Fibroblast of skin of back (primary cell): ENCODE measurements at places on chromosomes 2 and 18.
A peak's percentile ranks its signal among the peaks of the same experiment; 100 is the strongest.

DNA sequence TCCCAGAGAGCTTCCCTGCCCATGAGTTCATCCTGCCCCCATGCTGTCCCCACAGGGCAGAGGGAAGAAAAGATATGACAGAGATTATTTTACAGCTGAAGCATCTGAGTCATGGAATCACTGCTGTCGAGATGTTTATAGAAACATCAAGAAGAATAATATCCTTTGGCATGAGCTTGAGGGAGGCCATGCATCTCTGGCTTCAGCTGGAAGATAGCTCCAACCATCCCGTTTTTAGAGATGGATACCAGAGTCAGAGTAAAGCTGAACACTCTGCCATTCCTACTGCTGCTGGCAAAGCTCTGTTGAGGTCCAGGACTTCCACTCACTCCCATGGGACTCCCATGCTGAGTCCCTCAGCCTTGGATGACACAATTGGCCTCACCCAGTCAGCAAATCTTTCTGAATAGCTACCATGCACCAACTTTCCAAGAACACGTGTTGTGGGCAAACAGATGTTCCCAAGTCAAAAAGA, 167.8 kb downstream of the TTC32 start:
- DNase-seq: peak; percentile 92

DNA sequence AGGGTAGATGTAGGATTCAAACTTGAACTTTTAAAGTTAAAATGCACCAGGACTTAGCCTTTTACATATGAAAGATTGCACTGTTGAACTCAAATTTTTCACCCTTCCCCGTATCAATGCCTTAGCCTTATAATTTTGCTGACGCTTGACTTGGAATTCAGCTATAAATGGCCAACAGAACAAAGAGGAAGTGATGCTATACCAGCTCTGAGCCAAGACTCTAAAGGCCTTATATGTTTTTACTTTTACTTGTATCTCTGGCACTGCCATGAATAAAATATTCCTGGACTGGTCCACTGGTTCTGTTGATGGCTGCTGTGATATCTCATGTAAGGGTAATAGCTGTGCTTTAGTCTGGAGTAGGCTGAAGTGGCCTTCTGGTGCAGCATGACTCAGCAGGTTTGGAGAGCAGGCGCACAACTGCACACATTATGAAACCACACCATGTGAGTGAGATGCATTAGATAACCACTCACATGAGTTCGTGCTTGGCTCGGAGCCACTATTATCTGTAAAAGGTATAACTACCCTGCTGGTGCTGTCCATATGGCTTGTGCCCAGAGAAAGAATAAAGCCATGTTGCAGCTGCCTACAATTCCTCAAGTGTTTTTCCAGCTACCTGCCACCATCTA, 8.4 kb upstream of the IER3IP1 start:
- DNase-seq: peak; percentile 16

- no peak for DNase-seq
Observed at GRCh38 chr2:47504174-47504810, 101.3 kb downstream of the MSH2 start.

- DNase-seq: no peak
Observed at GRCh38 chr2:240624011-240624949, 1.0 kb upstream of the GPR35 start.

- peak; percentile 43 for DNase-seq
Observed at GRCh38 chr2:4762951-4763376, 929.2 kb upstream of the SOX11 start.

DNA sequence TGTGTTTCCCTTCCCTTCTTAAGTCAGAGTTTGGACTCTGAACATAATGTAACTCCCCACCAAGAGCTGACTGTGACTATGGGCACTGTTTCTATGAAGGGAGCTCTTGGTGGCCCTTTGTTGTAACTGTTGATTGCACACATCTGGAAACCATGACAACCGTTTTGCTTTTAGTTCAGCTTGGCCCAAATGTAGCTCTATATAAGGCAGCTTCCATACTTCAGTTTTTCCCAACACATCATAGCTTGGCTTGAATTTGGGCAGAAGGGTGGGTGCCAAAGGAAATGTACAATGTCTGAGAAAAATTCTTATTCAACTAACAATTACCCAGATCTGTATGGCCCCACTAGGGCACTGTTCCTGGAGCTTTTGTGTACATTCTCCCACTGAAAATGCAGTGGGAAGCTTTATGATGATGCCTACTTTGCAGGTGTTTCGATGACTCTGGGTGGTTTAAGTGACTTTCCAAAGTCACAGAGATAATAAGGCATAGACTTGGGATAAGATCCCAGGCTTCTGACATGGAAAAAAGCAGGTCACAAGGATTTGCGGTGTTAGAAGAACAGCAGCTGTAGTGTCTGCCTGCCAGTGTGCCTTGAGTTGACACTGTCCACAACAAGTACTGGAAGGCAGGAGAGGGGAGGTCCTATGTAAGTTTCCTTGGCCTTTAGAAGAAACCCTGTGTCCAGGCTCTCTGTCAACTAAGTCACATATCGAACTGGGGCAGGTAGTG, 2.4 kb upstream of the CETN1 start:
- DNase-seq: no peak

DNA sequence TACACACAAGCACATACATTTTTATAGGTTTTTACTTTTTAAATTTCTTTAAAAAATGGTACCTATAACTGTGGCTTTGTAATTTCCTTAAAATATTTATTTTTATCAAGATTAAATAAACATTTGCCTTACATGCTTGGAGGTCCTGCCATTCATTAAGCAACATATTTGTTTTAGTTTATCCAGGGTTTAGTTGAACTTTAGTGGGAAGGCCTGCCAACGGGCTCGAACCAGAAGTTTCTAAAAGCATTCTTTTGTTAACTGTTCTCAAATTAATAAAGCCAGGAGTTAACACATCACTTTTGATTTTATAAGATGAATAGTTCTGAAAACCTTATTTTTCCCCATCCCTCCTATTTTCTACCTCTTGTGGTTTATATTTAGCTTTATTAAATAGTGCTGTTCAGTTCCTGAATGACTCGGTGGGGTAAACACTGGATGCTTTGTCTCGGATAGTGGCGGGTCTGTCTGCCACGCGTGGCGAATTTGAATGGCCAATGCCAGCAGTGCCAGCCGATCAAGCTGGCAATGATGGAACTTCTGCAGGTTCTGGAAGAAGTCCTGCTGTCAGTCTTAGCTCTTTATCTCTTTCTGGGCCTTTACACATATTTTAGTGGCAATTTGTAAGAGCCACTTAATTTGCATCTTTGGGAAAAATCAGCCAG, 32.2 kb downstream of the SH3YL1 start:
- DNase-seq: no peak

GRCh38 chr2:41926614-41927580, 120.9 kb upstream of the PKDCC start:
- DNase-seq: no peak

DNA sequence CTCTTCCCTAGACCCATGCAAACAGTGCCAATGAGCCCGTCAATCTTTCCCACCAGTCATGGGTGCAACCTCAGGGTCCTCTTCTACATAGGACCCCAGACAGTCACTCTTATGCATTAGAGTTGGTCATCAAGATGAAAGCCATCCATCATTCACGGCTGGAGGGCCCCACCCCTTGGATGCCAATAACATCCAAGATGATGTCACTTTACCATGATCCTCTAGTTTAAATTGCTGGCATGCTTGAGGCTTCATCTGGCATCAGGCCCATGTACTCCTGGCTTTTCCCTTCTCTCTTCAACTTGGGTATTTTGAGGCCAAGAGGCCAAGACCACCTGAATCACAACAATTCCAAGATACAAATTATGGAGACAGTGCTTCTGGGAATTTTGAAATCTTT, 91.1 kb upstream of the MAPK4 start:
- DNase-seq: no peak

- no peak for DNase-seq
Observed at GRCh38 chr2:135485441-135485840, 45.6 kb downstream of the ZRANB3 start.

- no peak for DNase-seq
Observed at GRCh38 chr2:41042343-41042742, 590.5 kb upstream of the SLC8A1 start.

DNA sequence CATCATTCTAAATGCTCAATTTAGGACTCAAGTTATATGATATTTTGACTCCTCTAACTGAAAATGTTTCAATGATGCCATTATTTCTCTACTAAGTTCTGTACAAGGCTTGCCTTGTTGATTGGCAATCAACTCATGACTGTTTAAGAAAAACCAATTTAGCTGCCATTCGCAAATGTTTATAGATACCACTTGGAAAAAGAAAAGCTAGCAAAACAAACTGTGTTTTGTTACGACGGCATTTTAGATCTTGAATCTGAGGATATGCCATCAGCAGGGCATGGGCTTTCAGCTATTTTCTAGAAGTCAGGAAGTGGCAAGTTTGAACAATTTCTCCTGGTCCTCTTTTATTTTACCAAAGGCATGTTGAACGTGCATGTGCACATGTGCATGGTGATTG, 65.3 kb downstream of the MREG start:
- no peak for DNase-seq

GRCh38 chr2:177281400-177282180, 17.1 kb upstream of the NFE2L2 start:
- DNase-seq: no peak

- peak; percentile 58 for DNase-seq
Observed at GRCh38 chr2:190959911-190960788, 53.8 kb downstream of the STAT1 start.

DNA sequence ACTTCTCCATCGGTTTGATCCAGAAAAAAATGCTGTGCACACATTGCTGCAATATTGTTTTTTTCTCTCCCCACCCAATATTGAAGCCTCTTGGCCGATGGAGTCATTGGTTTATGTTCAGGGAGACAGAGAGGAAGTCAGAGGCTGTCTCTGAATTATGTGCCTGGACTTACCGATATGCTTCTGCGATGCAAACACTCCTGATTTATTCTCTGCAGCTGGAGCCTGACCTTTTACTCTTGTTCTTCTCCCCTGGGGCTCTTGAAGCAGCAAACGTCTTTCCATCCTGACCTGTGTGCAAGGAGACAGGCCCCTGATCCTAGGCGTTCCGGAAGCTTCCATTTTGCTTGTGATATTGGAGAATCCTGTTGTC, 99.6 kb downstream of the PTGR3 start:
- DNase-seq: no peak

DNA sequence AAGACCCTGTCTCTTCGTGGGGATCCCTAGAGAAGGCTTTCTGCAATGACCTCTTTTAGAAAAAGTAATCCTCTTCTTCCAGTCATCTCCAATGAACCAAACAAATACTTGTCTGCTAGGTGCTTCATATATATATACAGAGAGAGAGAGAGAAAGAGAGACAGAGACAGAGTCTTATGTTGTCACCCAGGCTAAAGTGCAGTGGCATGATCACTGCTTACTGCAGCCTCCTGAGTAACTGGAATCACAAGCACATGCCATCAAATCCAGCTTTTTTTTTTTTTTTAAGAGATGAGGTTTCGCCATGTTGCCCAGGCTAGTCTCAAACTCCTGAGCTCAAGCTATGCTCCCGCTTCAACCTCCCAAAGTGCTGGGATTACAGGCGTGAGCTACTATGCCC, 18.6 kb upstream of the PKDCC start:
- DNase-seq: no peak

GRCh38 chr2:159396799-159397198, 110.3 kb upstream of the WDSUB1 start:
- DNase-seq: no peak

DNA sequence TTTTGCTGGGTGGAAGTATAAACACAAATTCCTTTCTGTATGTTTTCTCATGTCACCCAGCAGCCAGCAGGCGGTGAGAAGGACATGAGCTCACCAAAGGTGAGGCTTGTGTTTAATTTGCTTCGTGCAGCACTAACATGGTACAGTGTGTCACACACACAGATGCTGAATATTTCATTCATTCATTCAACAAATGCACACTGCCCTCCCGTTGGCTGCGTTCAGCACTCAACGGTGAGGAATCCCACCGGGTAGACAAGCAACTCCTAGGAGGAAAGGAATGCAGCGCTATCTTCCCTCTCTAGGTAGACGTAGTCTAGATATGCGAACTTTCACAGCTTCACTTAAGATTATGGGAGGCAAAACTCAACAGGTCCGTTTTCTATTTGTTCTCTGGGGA, 85.1 kb downstream of the LONRF2 start:
- DNase-seq: no peak

- no peak for DNase-seq
Observed at GRCh38 chr2:149487189-149487588, 100.4 kb downstream of the MMADHC start.

GRCh38 chr2:23767876-23768621, 158.9 kb downstream of the ATAD2B start:
- peak; percentile 53 for DNase-seq

- no peak for DNase-seq
Observed at GRCh38 chr2:145596416-145596815, 1076.5 kb upstream of the ZEB2 start.

DNA sequence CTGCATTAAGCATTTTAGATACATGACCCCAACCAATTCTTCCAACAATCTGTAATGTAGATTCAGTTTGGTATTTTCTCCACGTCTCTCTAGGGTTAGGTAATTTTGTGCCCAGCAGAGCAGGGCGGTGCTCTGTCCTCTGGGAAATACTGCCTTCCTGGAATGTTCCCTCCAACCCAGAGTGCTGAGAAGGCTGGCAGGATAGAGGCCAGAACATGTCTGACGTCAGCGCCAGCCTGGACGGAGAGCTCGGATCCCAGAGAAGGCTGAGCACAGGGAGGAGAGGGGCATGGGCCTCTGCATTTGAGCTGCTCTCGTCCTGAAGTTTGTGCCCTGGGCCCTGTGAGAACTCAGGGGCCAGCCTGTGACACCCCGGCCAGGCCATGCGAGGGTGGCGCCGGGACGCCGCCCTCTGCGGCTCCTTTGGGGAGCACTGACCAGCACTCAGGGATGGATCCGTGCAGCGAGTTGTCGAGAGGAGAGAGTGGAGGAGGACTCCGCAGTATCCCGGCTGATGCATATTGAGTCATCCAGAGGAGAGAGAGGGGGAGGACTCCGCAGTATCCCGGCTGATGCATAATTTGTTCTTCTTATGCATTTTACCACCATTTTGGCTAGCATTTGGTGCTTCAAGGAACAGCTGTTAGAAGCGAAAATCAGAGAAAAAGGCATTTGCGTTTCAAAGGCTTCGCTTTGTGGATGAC, 80.0 kb upstream of the PXDN start:
- peak; percentile 41 for DNase-seq

GRCh38 chr2:16033032-16033293, 92.6 kb downstream of the MYCN start:
- DNase-seq: no peak

DNA sequence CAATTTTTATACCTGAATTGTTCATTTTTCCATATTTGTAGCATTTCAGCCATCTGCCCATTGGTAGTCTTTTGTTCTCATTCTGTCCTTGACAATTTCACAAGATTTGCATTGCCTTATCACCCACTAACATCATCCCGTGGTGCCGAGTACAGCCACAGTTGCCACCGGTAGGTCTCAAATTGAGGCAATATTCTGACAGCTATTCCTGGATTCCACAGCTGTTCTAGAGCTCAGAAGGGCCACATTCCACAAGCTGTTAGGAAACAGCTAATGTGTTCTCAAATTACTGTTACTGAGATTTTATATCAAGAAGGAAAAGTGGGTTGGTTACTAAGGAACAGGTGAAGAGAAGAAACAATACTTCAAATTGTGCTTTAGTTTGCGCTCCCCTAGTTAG, 178.8 kb downstream of the RPRM start:
- no peak for DNase-seq
